Left colon (tissue), 2 donors: ENCODE measurements at places on chromosomes 7 and 10.
A peak's percentile ranks its signal among the peaks of the same experiment; 100 is the strongest.

DNA sequence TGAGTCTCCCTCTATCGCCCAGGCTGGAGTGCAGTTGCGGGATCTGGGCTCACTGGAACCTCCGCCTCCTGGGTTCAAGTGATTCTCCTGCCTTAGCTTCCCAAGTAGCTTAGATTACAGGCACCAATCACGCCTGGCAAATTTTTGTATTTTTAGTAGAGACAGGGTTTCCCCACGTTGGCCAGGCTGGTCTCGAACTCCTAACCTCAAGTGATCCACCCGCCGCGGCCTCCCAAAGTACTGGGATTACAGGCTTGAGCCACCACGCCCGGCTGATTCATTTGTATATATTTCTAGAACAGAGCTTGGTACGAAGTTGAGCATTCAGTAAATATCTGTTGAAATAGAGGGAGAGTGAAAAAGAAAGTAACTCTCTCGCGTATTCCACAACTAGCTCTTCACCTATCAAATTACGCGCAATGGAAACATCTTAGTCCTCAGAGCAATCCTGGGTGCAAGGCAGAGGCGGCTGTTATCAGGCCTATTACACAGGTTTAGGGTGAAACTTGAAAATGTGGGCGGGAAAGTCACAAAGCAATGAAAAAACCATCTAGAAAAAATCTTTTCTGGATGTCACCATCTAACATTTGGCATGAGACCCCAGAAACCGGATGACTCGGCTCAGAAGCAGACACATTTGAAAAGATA is 707 bp upstream of the GHITM start:
- peak; percentile 59 for DNase-seq

DNA sequence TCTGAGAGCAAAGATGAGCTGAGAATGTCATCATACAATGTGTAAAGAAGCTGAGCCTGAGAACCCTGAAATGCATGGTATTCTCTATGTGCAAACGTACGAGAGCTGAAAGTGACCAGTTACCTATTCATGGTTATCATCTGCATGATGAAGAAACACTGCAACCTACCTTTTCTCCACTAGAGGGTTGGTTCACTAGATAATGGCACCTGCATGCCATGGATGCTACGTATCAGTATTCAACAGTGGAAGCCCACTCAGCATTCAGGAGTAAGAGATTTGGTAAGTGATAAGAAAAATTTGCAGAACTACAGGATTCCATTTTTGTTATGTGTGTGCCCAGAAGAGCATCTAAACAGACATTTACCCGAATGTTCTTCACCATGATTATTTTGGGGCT is 145.4 kb downstream of the PTPRN2 start:
- DNase-seq: no peak

- no peak for DNase-seq
These were observed 509.3 kb downstream of the GRID1 start for GRCh38 chr10:85857305-85857704.

- DNase-seq: no peak
These were observed 89.0 kb downstream of the SEMA3A start for GRCh38 chr7:84105586-84105985.

- DNase-seq: no peak
These were observed 2.6 kb upstream of the SAMD8 start for GRCh38 chr10:75108684-75109458.

DNA sequence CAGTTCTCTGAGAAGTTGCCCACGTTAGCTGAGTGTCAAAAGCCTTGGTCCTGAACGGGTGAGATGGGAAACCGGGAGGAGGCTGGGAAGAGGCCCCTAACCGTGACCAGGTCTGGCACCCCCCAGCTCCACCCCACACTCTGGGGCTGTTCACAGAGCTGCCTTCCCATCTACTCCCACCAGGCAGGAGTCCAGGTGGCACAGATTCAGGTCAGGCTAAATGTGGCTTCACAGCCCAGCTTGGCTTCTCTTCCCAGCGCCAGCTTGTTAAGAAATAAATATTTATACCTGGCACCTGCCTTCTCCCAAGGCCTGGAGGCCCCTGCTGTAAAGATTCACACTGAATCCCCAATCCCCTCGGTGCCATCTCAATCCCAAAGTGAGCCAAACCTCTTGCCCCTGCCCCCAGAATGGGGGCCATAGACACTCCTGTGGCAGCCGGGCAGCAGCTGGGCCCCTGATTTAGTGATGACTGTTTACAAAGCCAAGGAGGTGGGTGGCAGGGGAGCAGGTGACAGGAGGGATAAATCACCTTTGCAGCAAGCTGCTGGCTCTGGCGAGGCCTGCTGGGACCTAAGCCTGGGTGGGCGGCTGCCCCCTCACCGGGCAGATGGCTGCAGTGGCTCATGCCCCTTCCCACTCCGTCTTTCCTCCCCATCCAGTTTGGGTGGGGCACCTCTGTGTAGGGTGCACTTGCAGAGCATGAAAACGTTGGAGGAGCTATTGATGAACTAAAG is 72.5 kb downstream of the GOLGA7B start:
- DNase-seq: no peak

DNA sequence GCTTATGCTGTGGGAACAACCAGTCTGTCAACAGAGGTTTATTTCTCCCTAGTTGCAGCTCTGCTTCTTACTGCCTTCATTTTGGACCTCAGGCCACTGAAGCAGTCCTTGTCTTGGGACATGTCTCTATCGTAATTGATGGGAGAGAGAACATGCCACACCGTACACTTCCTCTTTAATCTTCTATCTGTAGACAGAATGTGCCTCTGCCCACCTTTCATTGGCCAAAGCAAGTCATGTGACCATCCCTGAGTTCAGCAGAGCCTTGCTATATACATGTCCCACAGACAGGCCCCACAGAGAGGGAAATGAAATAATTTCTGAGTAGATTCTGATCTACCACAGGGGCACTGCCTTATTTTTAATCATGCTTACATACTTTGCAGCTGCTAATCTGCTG is 98.0 kb downstream of the KCND2 start:
- DNase-seq: no peak

- DNase-seq: no peak
These were observed 1021.3 kb downstream of the XPNPEP1 start for GRCh38 chr10:108901781-108902618.

DNA sequence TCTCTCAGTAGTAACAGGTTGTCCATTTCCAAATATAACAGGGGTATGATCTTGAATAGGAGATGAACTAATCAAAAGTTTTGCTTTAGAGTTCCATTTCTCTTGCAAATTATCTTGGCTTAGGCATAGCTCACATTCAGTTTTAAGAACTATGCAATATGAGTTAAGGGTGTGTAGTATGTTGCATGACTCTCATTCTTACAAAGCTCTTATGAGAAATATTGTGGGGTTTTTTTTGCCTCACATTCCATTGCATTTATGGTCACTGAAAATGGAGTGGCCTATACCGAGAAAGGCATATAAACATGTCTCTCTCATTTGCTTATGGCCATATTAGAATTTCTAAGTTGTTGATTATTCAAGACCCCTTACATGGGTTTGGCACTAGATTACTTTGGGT is 48.5 kb upstream of the LAMB1 start:
- DNase-seq: no peak

- DNase-seq: no peak
These were observed 83.6 kb downstream of the NXPH1 start for GRCh38 chr7:8516976-8517375.

DNA sequence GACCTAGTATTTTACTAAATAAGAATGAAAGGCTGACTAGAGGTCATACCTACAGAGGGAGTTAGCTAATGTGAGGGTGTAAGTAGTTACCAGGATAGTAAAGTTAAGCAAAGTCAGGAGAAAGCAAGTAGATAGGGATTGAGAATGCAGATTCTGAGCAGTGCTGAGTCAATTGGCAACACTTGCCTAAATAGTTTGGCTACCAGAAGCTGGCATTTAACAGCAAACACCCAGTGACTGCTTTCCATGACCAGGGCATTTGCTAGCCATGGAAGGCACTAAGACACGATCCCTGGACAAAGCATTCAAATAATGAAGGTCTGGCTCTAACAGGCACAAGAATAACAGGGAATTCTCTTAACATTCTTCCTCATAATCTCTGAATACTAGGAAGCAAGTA is 25.9 kb downstream of the TNKS2 start:
- DNase-seq: no peak

GRCh38 chr10:42883993-42884983 is 101.7 kb downstream of the BMS1 start:
- no peak for DNase-seq

- no peak for DNase-seq
These were observed 65.3 kb downstream of the MYOF start for GRCh38 chr10:93416824-93417223.

GRCh38 chr10:126387931-126388911 is at the start of gene ADAM12:
ADAM12 (minus strand) TSS chr10:126388477; CDS start chr10:126388145, 332 bp downstream.
- peak; percentile 23 for DNase-seq

DNA sequence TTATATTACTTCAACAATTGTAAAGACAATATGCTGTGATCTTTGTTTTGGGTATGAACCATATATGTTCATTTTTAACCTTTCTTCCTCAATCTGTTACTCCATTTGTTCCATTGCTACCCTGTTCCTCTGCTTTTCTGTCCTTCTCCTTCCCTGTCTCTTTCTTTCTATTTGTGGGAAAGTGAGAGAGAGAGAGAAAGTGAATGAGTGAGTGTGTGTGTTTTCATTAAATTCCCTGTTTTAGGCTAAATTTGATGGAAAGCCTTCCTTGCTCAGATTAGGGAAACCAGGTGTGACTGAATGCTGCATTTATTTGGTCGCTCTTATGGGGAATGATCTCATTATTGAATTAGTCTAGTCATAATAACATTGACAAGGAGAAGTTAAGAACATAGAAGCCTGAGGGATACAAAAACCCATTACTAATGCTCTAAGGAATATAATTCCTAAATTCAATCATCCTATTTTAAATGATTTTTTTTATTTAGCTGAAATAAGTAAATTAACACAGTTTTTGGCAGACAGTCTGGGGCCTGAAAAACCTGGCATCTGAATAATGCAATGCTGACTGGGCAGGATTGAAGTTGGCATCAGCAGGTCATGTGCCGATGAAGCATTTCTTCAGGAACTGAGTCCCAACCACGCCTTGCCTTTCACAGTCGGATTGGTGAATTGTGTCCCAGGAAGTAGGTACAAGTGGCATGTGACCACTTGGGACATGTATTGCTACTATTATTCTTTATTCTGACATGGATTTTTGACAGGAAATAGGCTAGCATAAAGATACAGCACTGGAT is 117.6 kb upstream of the LRGUK start:
- DNase-seq: no peak

GRCh38 chr10:97255512-97256293 is 36.7 kb downstream of the ARHGAP19 start:
- DNase-seq: no peak

DNA sequence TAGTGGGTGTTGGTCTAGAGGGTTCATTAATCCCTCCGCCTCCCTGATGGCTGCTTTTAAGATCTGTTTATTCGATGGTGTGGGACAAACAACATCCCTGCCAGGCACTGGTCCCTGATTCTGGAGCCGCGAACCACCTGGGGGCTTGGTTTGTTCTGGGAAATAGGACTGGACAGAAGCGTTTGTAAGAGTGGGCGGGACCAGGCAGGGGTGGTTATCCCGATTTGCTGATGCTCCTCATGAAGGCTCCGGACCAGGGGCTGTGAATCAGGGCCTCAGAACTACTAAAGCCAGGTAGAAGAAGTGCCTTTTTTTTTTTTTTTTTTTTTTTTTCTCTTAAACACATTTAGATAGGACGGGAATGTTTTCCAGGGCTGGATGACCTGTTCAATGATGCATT is 273.4 kb downstream of the WDR37 start:
- no peak for DNase-seq

GRCh38 chr10:78727251-78727650 is 341.5 kb upstream of the ZMIZ1 start:
- no peak for DNase-seq

DNA sequence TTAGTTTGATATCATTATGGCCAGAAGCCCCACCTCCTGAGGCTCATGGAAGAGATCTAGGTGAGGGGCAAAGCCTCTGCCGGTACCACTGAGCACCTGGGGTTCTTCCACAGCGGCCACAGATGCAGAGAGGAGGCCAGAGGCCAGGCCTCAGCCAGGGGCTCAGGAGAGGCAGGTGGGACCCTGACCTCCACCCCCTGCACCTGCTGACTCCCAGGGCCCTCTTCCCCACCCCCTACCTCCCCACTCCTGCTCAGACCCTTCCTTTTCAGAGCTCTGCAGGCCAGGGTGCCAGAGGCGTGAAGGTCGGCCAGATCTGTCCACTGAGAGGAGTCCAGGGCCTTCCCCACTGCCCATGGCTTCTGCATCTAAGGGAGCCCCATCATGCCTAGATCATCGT is 178.7 kb upstream of the PPP2R2D start:
- no peak for DNase-seq

DNA sequence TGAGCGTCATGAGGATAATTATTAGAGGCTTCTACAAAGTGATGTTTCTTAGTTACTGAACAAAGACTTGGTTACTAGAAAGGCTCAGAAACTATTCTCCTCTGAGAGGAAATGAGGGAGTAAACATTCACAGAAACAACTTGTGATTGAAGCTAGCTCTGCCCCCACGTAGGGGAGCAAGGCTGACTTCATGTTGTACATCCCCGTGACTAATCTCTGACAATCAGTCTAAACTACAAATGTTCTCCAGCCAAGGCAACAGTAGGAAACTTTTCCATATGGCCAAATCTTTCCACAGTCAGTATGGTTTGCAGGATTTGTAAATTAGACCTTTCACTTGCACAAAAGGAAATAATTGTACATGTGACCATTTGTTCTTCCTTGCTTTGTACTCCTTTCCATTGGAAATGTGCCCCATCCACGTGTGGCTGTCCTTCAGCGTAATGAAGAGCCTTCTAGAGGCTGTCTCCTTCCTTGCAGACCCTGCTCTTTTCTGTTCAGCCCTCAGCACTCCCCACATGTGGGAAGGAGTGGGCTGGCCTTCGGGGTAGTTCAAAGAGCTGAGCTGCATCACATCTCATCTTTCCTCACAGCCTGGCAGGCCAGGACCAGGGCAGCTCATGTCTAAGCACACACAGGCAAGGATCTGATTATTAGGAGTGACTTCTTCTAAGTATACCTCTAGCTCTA is 93.5 kb downstream of the PCGF5 start:
- DNase-seq: no peak

- DNase-seq: no peak
These were observed 27.9 kb upstream of the CCDC7 start for GRCh38 chr10:32417911-32418547.

DNA sequence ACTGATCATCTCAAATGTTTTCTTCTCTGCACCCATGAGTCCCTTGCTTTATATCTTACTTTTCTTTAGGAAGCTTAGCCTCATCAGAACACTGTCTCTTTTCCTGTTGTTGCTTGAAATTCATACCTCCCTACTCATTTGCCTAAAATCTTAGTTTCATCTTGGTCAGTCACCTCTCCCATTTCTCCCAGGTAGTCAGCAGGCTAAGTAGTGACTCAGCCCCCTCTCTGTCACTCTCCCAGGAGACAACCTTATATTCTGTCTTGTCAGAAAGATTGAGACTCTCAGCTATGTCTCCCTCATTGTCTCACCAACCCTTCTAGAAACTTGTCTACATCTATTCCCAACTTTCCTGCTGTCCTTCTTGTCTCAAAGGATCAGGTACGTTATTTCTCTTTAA is 280.9 kb downstream of the BBS9 start:
- no peak for DNase-seq

DNA sequence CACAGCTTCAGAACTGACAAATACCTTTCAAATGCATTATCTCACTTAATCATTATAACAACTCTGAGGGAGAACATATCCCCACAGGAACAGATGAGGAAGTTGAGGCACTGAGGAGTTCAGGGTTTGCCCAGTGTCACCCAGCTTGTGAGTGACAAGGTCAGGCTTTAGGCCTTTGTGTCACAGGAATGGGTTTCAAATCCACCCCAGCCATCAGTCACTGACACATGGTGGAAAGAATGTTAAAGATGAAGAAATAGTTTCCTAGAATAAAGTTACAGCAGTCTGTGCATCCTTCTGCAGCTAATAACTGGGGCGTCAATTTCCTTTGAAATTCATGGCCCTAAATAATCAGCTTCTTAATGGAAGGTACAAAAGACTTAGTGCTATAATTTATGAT is 37.8 kb downstream of the SGCE start:
- DNase-seq: no peak
